ENCODE measurements at places on chromosomes 5 and 9.

GRCh38 chr5:180391276-180391675 lies 38.1 kb upstream of the GFPT2 start:
- H3K27ac ChIP-seq = no peak overlapping the region
- H3K27me3 ChIP-seq = no peaks in the 10 kb centered on the region
- H3K4me3 ChIP-seq = no peak overlapping the region
- DNase-seq = no peak

DNA sequence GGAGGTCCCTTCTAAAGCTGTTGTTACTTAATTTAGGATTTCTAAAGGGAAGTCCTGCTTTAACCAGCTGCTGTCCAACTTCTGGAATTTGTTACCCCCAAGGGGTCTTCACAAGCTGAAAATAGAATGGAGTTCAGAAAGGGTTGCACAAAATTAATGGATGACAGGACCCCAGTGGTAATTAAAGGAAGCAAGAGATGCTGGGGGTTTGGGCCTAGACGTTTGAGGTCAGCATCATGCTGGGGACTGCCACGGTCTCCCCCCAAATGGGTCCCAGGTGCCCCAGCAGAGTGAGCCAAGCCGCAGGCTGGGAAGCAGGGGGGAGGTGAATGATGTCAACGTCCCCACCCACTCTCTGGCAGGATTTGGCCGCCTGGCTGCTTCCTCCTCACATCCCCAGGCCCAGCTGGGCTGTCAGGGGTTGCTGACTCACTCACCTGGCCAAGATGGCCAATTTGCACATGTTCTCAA lies 97.5 kb upstream of the ARAP3 start:
- H3K4me3 ChIP-seq = no peak overlapping the region
- no peaks in the 10 kb centered on the region for H3K27me3 ChIP-seq
- no peak for DNase-seq

GRCh38 chr9:94139672-94140417 lies 55.6 kb downstream of the PTPDC1 start:
- DNase-seq = peak; percentile 95
- H3K36me3 ChIP-seq = no peaks in the 10 kb centered on the region
- H3K27ac ChIP-seq = peak overlapping the region; percentile 80

GRCh38 chr9:93657331-93658111 lies 81.1 kb downstream of the PHF2 start:
- H3K36me3 ChIP-seq = no peaks in the 10 kb centered on the region
- no peak overlapping the region for H3K27ac ChIP-seq
- H3K27me3 ChIP-seq = no peaks in the 10 kb centered on the region
- no peaks in the 10 kb centered on the region for H3K4me1 ChIP-seq
- H3K4me3 ChIP-seq = no peak overlapping the region

GRCh38 chr9:107653263-107653821 lies 163.8 kb upstream of the KLF4 start:
- H3K27ac ChIP-seq = no peak overlapping the region
- H3K4me1 ChIP-seq = no peaks in the 10 kb centered on the region
- H3K36me3 ChIP-seq = no peaks in the 10 kb centered on the region
- H3K27me3 ChIP-seq = no peaks in the 10 kb centered on the region
- H3K4me3 ChIP-seq = no peak overlapping the region
- DNase-seq = no peak

DNA sequence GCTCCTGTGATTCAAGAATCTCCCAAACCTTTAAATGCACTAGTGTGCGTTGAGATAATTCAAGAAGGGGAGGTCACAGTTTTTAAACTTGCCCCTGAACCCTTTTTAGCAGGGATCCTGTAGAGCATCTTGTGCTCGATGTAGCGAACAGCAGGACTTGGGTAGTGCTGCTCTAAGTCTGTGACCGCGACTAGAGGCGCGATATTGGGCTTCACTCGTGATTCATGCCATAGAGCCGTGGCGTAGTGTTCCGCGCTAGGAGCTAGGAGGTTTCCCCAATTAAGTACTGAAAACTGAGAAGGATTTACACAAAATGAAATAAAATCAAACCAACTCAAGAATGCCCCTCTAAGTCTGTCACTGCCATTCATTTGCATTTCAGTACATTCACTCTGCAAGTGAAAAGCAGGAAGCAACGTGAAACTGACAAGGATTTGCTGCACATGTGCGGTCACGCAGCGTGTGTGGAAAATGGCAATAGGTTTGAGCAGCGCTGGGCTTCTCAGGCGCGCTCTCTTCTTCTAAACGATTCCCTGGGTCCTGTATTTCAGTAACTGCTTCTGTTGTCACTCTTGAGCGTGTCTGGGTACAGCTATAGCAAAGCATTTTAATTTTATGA lies 1135.9 kb upstream of the WWC1 start:
- H3K4me3 ChIP-seq = no peak overlapping the region
- H3K4me1 ChIP-seq = no peaks in the 10 kb centered on the region
- no peaks in the 10 kb centered on the region for H3K36me3 ChIP-seq
- H3K27ac ChIP-seq = no peak overlapping the region
- H3K27me3 ChIP-seq = no peaks in the 10 kb centered on the region
- no peak for DNase-seq

- H3K27me3 ChIP-seq = no peaks in the 10 kb centered on the region
- DNase-seq = no peak
- H3K4me1 ChIP-seq = no peaks in the 10 kb centered on the region
- H3K27ac ChIP-seq = no peak overlapping the region
- no peak overlapping the region for H3K4me3 ChIP-seq
These were observed 165.9 kb upstream of the OTULINL start for GRCh38 chr5:14415698-14416074.
